CD4-positive, alpha-beta T cell treated with Interleukin-10 for 1 hour (primary cell): ENCODE measurements at places on chromosomes 7 and 10.
A peak's percentile ranks its signal among the peaks of the same experiment; 100 is the strongest.

DNA sequence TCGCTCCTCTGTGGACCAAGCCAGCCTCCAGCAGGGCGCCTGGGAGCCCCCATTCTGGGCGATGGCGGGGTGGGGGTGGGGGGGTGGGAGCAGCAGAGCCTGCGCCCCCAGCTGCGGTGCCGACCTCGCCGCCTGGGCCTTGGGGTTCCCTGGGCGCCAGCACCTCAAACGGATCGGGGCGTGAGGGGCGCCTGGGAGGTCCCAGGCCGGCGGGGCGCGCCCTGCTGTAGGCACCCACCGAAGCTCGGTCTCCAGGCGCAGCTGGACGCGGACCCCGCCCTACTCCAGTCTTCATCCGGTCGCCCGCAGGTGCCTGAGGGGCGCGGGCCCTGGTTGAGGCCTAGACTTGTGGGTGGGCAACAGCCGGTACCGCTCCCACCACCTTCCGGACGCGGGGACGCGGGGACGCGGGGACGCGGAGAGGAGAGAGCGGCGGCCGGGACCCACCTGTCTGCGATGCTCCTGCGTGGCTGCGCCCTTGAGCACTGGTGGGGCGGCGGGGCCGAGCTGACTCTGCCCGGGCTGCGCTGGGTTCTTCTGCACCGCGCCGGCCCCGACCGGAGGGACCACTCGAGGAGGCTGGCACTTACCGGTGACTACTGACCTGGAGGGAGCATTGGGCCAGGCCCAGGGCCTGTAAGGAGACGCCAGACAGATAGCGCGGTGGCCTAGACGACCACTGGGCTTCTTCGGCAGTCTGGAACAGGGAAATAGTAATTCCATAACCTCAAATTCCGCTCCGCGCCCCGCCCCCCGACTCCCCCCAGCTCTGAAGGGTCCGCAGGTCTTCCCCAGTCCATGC lies 5.5 kb upstream of the KCP start:
- DNase-seq, result no peak

GRCh38 chr10:49382226-49382625 lies 13.7 kb downstream of the DRGX start:
- DNase-seq, result no peak

GRCh38 chr10:57798830-57799229 lies 468.9 kb downstream of the IPMK start:
- DNase-seq, result no peak

DNA sequence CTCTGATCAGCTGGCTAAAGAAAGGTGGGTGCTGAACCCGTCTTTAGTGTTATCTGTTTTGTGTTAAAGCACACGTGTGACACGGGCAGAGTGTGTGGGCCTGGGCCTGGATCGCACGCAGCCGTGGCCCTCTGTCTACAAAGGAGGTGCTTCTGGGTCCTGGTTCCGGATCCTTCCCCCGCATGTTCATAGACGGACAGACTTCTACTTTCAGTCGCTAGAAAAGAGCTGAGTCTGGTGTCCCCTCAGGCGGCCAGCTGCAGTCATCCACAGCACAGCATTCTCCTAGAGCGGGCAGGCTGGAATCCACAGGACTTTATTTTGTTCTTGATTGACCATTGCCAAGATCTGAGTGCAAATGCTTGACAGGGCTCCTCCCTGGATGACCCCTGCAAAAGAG lies 134.4 kb downstream of the DLG5 start:
- no peak for DNase-seq

DNA sequence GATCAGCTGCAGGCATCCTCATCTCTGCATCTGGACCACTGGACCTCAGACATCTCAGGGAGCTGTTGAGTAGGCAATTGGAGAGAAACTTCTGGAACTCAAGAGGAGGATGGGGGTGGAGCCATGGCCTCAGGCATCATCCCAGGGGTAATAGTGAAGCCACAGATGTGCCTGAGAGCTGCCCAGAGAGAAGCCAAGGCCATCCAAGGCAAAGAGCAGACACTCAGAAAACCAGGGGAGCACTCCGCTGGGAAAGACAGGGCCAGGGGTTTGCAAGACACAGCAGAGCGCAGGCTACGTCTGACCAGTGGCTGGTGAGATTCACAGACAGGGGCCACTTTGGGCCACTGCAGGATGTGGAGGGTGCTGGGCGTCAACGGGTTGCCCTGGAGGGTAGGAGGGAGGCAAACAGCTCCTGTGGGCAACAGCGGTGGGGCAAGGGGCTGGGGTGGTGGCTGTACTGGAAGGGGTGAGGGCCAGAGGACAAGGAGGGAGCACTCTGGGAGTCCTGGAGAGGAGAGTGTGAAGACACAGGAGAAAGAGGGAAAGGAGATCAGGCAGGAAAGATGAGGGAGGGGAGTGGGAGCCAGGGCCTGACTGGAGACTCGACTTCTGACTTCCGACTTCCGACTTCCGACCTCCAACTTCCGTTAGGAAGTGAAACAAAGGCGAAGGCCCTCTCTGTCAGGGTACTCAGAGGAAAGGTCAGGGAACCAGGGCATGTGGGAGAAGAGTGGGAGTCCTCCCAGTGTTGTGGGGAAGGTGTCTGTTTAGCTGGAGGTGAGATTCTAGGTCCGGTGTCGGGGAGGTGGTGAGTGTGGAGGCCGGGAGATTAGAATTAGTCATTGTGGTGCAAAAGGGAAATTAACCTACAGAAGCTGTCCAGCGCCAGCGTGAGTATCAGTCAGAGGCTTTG lies 69.7 kb upstream of the ANTXRL start:
- DNase-seq, result no peak

DNA sequence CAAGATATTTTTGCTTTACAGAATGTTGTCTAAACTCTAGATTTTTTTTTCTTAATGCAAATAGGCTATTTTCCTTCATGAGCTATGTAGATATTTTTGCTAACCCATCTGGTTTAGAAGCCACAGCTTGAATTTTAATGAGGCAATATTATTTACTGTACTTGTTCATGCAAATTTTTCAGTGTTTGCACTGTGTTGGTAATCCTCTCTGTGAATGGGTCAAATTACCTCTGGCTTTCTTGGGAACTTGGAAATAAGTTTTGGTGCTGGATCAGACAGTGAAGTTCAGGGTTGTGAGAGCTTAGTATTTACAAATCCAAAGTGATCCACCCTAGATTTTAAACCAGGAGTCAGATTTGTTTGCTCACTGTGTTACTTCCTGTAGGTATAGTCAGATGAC lies 686.9 kb downstream of the NXPH1 start:
- DNase-seq, result no peak

DNA sequence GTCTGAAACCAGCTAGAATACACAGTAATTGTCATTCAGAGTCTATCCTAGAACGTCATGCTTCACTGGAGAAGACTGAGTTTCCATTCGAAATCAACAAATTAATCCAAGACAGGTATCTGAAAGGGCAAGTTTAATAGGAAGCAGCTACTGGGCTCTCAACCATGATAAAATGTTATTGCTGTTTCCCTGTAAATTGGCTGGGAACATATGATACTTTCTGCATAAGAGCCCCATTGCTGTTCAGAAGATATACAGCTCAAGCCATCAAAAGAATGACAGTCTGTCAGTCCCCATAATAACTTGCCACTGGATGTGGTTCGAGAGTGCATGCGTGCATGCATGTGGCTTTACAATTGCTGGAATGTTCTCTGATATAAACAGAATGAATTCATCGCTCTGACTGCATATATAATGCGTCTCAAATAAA lies 129.0 kb downstream of the HIBADH start:
- DNase-seq, result no peak

GRCh38 chr7:35389636-35390035 lies 135.7 kb upstream of the TBX20 start:
- DNase-seq, result no peak

- no peak for DNase-seq
Measured at GRCh38 chr10:62473241-62473640, 99.1 kb downstream of the ZNF365 start.

DNA sequence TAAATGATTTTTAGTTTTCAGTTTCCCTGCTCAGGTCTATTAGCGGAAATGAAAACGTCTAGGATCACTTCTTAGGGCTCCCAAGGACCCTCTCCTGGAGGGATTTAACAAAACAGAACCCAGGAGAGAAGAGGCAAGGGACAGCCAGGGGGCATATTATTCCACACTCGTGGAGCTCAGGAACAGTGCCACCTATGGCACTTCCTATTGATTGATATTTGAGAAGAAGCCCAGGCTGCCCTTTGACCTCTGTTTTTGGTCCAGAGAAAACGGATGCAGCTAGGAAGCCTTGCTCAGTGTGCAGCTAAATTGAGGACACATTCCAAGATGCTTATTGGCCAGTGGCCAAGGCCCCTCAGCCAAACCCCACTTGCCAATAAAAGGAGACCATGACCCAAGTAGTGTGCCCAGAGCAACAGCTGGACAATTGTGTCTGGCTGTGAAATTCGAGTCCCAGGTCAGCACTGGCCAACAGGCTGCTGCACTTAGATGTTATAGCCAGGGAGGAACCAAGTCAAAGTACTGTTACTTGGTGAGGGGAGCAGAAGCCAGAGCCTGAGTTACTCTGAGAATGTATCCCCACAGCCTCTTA lies 24.0 kb upstream of the GPNMB start:
- DNase-seq, result no peak

GRCh38 chr7:26187380-26188205 lies 13.0 kb downstream of the HNRNPA2B1 start:
- peak; percentile 52 for DNase-seq
